ENCODE measurements at places on chromosomes 6 and 20.

GRCh38 chr6:31780507-31781243 lies 3.5 kb upstream of the VWA7 start:
- no peak for DNase-seq

DNA sequence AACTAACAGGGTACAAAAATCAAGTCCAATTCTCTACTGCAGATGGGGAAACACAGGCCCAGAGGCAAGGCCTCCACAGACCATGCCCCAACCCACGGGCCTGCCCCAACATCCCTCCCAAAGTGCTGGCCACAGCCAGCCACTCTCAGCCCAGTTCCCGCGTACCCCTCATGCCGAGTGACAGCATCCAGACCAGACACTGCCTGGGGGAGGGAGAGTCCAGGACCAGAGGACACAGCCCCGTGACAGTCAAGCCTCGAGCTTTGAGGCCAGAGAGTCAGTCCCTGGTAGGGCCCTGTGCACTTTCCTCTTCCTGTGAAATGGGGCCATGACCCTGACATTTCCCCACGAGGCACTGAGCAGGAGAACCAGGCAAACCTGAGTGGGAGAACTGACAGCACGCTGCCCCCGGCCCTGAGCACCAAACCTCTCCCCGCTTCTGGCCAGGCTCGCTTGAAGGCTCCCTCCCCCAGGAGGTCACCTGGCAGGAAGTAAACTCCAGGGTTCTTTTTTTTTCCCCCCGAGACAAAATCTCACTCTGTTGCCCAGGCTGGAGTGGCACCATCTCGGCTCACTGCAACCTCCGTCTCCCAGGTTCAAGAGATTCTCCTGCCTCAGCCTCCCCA lies 4.9 kb downstream of the MYL9 start:
- no peak for DNase-seq

DNA sequence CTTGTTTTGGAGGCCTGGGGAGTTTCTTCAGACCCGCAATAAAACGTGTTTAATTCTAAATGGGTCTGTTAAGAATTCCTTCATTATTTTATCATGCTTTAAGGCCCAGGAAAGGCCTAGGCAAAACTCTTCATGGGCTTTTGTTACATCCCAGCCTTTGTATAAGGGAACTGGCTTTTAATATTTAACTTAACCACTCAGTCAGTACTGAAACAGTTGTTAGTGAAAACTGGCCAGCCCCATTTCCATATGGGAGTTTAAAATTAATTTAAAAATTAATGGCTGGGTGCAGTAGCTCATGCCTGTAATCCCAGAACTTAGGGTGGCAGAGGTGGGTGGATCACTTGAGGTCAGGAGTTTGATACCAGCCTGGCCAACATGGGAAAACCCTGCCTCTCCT lies 213.2 kb upstream of the FKBP1C start:
- no peak for DNase-seq

- DNase-seq = no peak
Observed at GRCh38 chr6:157706883-157707282, 116.2 kb upstream of the SNX9 start.

- no peak for DNase-seq
Observed at GRCh38 chr6:167221400-167222201, 63.8 kb upstream of the GPR31 start.

DNA sequence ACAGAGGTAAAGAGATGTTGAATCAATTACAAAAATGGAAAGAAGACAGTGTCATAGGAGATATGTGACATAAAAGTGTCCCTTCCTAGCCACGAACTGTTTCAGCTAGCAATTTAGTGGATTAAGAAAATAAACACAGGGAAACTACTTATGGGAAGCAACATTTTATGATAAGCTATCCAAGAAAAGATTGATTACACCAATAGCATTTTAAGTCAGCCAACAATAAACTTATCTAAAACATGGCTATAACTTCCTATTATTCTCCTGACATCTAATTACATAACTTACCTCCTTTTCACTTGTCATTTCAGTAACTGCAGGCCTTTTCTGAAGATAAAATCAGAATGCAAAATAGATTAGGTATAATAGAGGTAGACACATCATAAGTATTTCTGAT lies 111.4 kb downstream of the PTPRK start:
- no peak for DNase-seq

DNA sequence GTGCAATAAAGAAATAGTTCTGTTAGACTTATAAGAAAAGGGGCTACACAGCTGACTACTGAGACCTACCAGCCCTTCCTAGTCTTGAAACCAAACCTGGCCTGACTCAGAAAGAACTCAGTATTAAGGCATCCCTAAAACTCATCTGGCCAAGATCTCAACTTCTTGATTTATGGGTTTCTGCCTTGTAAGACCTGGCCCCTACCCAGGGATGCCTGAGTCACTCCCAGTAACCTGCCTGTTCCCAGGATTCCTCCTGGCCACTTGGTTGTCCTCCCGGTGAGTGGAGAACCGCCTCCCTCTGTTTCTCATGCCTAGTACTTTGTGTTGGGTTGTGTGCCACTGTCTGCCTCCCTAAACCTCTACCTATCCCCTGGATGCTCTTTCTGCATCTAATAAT lies 189.4 kb upstream of the PREP start:
- DNase-seq = no peak

- peak; percentile 86 for DNase-seq
Observed at GRCh38 chr6:125809570-125810170, 18.9 kb downstream of the NCOA7 start.

- DNase-seq = no peak
Observed at GRCh38 chr6:23783901-23784300, 342.1 kb upstream of the NRSN1 start.

GRCh38 chr6:161379834-161380582 lies 106.1 kb upstream of the AGPAT4 start:
- DNase-seq = no peak

- DNase-seq = no peak
Observed at GRCh38 chr6:133559926-133560325, 318.8 kb downstream of the EYA4 start.

- DNase-seq = no peak
Observed at GRCh38 chr6:157967486-157967885, 14.2 kb upstream of the SYNJ2 start.

- DNase-seq = no peak
Observed at GRCh38 chr6:168322966-168323365, 3.4 kb upstream of the DACT2 start.

DNA sequence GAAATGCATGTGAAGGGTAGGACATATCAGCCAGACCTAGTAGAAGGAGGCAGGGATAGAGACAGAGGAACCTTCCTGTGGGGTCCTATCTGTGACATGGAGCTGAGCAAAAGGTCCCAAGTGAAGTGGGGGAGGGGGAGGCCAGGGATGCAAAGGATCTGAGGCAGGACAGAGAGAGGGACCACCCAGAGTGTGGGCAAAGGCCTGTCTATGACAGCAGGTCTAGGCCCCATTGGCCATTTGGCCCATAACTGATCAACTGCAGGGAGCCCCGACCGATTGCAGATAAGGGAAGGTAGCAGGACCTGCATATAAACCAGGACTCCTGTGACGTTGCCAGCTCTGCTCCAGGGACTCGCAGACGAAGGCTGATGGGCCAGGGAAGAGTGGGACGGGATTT lies 49.6 kb upstream of the SYNDIG1 start:
- DNase-seq = no peak

GRCh38 chr6:16239798-16240123 lies 1.4 kb downstream of the GMPR start:
- no peak for DNase-seq

DNA sequence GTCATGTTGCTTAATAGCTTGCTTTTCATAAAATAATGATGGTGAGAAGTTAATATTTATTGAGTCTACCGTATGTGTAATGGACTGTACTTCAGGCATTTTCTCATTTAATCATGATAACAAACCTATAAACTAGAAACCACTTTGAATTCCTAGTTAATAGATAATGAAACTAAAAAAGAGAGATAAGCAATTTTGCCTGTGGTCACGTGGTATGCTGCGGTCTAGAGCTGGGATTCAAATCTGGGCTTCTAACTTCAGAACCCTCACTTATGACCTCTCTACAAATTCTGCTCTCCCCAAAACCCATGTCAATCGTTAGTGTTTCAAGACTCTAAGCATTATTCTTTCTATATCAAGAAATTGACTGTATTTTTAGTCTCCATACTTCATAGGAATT lies 700.7 kb downstream of the PRKN start:
- no peak for DNase-seq

DNA sequence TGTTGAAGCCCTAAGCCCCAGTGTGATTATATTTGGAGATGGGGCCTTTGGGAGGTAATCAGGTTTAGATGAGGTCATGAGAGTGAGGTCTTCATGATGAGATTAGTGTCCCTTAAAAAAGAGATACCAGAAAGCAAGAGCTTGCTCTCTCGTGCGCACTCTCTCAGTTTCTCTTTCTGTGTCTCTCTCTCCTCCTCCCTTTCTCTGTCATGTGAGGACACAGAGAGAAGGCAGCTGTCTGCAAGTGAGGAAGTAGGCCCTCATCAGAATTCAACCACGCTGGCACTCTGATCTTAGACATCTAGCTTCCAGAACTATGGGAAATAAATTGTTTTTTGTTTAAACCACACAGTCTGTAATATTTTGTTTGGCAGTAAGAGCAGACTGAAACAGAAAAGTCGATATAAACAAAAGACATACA lies 180.5 kb downstream of the IBTK start:
- DNase-seq = no peak

GRCh38 chr6:84575264-84575663 lies 189.1 kb downstream of the TBX18 start:
- DNase-seq = no peak

- DNase-seq = peak; percentile 51
Observed at GRCh38 chr6:111482188-111482958, 645 bp downstream of the REV3L start.

- DNase-seq = peak; percentile 47
Observed at GRCh38 chr6:127737009-127737486, 160.1 kb downstream of the C6orf58 start.

GRCh38 chr6:14630016-14630415 lies 512.4 kb downstream of the CD83 start:
- DNase-seq = no peak

DNA sequence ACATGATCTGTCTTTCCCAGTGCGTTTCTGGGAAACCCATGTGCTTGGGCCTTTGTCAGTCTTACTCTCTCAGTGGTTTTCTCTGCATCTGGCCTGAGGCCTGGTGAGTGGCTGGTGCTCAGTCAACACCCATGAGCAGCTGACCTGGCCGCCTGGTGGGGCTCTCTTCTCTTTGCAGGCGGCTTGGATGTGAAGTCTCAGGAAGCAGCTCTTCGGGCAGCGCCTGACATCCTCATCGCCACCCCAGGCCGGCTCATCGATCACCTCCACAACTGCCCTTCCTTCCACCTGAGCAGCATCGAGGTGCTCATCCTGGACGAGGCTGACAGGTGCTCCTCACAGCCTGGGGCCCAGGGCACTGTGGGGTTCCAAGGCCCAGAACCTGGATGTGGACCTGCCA lies 10.8 kb downstream of the DDX27 start:
- DNase-seq = no peak

- no peak for DNase-seq
Observed at GRCh38 chr6:29626948-29627754, 5.8 kb downstream of the GABBR1 start.

- DNase-seq = peak; percentile 42
Observed at GRCh38 chr6:23875006-23875405, 251.0 kb upstream of the NRSN1 start.

DNA sequence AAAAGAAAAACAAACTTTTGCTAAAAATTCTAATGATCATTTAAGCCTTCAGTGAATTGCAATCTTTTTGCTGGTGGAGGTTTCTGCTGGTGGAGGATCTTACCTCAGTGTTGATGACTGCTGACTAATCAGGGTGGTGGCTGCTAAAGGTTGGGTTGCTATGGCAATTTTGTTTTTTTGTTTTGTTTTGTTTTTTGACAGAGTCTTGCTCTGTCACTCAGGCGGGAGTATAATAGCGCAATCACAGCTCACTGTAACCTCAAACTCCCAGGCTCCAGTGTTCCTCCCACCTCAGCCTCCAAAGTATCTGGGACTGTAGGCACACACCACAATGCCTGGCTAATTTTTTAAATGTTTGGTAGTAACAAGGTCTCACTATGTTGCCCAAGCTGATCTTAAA lies 94.7 kb downstream of the ANKRD6 start:
- no peak for DNase-seq

DNA sequence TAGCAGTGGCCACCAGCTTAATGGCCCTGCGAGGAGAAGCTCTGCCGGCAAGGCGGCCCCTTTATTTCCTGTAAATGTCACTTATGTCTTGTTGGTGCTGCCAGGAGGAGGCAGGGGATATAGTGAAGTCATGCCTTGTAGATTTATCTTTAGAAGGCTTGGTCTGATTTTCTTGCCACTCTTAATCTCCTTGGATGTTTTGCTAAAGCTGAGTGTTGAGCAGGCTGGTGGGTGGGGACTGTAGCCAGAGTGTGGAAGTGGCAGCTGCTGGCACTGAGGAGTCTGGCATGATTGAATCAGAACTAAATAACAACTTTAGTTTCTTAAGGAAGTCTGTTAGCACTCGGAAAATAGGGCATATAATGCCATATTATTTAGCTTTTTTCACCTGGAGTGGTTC lies 77.9 kb downstream of the PHF20 start:
- no peak for DNase-seq

GRCh38 chr20:56722042-56722441 lies 92.9 kb downstream of the TFAP2C start:
- DNase-seq = no peak

GRCh38 chr6:128600397-128600951 lies 80.1 kb upstream of the PTPRK start:
- no peak for DNase-seq

DNA sequence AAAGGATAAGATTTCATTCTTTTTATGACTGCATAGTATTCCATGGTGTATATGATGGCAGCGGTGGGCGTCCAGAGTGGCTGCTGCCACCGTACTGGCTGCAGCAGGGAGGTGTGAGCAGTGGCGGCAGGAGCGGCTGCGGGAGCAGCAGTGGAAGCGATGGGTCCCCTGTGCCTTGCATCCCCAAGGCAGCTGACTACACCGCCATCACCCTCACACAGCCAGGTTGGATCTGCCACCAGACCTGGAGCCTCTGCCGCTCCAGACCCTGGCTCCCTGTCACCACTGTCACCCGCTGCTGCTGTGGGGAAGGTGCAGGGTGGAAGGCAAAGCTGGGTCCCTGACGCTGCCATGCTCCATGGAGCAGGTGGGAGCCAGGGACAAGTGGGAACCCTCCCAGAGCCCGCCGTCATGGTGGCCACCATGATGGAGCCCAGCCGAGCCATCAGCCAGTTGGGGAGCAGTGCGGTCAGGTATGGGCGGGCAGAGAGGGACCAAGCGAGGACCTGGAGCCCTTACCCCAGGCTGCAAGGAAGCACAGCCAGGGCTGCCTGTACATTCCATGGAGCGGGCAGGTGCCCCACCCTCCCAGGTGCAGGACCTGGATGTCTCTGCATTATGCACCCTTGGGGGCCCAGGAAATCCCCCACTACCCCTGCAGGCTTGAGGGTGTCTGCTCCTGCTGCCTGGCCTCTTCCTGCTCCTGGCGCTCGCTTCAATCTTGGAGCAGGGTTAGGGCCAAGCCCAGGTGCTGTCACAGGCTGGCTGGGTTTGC lies 226.1 kb downstream of the OTOR start:
- no peak for DNase-seq

GRCh38 chr6:105981002-105981887 lies 104.9 kb upstream of the PRDM1 start:
- no peak for DNase-seq

Data from DMS79 treated with DMSO at 0.1 percent for 48 hours (cell line).